Breast epithelium (tissue), 4 donors: ENCODE measurements at places on chromosomes 3 and 15.
A peak's percentile ranks its signal among the peaks of the same experiment; 100 is the strongest.

DNA sequence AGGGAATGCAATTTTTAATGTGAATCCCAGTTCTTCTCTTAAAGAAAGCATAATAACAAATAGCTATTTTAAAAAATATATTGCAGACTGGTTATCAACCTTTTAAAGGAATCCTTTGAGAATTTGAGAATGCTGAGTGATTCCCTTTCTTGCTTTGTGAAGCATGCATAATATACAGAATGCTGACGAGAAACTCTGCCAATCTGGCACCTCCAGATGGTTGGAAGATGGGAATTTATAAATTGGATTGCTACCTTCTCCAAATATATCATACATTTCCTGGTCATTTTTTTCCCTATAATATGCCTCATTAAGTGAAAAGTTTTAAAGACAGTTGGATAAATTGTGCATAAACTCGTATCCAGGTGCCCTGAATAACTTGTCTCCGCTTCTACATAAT is 333.9 kb upstream of the ARPP21 start:
- no peak for DNase-seq

DNA sequence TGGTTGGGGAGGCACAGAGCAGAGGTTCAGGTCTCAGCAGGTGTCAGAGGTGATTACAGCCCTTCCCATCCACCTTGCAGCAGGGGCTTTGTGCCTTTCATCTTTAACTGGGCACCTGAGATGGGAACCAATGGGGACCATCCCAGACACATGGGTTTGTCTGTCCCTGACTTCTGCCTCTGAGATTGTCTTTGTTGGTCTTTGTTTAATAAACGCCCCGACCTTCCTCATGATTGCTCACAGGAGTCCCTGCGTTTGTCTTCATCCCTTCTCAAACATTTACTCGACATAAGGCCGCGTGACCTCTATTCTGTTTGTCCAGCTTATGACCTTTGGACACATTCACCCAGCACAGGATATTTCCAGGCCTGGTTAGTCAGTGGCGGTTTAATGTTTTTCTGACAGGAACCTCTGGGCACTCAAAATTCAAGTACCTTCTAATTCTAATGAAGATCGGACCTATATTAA is 5.9 kb downstream of the ZSCAN2 start:
- DNase-seq = no peak

GRCh38 chr15:101131489-101132389 is 120.1 kb downstream of the CHSY1 start:
- no peak for DNase-seq

DNA sequence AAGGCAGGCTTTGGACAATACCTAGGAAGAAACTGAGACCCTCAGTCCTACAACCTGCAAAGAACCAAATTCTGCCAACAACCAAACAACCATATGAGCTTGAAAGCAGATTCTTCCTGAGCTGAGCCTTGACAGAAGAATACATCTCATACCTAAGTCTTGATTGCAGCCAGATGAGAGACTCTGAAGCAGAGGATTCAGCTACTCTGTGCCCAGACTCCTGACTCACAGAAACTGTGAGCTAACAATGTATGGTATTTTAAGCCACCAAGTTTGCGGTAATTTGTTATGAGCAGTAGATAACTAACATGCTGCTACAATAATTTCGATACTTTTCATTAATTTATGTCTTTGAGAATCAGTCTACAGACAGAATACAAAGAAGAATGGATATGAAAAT is 325.1 kb upstream of the CBLB start:
- DNase-seq = no peak

- DNase-seq = peak; percentile 90
Observed at GRCh38 chr3:197394464-197395321, 96.3 kb upstream of the DLG1 start.

GRCh38 chr3:11236588-11237461 is 35.4 kb upstream of the ATG7 start:
- peak; percentile 46 for DNase-seq

DNA sequence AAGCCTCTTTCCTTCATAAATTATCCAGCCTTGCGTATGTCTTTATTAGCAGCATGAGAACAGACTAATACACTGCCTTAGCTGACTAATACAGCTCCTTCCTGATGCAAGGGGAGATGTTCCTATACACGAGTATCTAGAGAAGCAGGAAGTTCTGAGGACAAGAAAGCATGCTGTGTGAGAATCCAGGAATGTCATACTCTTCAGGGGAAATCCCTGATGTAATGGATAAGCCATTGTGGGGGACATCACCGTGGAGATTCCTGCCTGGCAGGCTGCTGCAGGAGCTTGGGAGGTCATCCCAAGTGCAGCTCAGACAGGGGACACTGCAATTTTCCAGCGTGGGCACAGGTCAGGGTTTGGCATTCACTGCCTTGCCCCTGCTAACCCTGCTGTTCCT is 476.9 kb downstream of the NR2F2 start:
- DNase-seq = no peak

- no peak for DNase-seq
Observed at GRCh38 chr3:101478980-101479379, 34.0 kb downstream of the SENP7 start.

- DNase-seq = no peak
Observed at GRCh38 chr3:111979434-111980038, 710 bp downstream of the ABHD10 start.

- peak; percentile 77 for DNase-seq
Observed at GRCh38 chr3:187743195-187744141, 1.8 kb downstream of the BCL6 start.

DNA sequence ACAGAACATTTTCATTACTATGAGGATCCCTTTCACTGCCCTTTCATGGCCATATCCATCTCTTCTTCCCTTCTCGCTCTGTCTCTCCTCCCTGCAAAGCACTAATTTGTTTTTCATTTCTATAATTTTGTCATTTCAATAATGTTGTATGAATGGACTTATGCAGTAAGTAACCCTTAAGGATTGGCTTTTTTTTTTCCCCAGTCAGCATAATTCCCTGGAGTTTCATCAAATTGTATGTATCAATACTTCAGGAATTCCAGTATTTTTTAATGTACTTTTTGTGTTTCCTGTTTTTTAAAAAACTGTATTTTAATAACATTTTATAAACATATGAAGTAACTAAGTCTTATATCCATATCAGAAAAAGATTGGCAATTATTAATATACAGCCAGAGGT is 1016.0 kb upstream of the SEMA6D start:
- no peak for DNase-seq

GRCh38 chr15:78321786-78322185 is 18.4 kb upstream of the CRABP1 start:
- no peak for DNase-seq

- no peak for DNase-seq
Observed at GRCh38 chr3:148238421-148238821, 459.3 kb upstream of the AGTR1 start.

DNA sequence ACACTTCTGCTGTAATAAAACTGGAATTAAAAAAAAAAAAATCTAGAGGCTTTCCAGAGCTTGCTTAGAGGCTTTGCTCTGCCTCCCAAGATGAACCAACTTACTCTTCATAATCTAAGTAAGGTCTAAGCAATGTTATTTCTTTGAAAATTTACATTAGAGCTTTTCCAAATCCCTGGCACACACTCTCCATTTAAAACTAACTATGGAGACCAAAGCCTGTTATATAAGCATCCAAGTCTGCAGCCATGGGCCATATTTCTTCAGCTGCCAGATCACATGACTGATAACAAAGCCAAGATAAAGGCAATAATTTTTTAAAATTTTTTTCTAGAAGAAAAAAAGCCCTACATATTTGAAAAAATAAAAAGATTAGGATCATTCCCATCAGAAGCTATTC is 55.0 kb upstream of the ARHGEF3 start:
- DNase-seq = no peak

- DNase-seq = no peak
Observed at GRCh38 chr15:73660455-73660854, 23.7 kb upstream of the CD276 start.

DNA sequence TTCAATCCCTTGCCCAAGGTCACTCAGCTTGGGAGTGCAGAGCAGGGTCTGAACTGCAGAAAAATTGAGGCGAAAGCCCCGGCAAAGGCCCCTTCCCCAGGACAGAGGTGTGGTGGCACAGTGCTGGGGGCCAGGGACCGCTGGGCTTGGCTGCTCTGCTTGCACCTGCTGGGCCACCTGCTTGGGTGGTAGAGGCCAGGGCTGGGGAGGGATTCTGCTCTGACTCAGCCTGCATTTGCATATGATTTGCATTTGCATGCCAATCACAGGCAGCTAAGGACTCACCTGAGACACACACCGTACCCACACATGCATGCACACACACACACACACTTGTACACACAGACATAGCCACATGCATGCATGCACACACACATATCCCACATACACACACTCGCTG is 9.9 kb downstream of the GRM2 start:
- no peak for DNase-seq

- DNase-seq = no peak
Observed at GRCh38 chr15:59797756-59798604, 108.9 kb upstream of the BNIP2 start.

- no peak for DNase-seq
Observed at GRCh38 chr3:13812034-13812471, 67.8 kb downstream of the WNT7A start.

GRCh38 chr3:86989006-86989405 is 1.9 kb downstream of the VGLL3 start:
- no peak for DNase-seq

- DNase-seq = no peak
Observed at GRCh38 chr15:82554849-82555248, 14.6 kb upstream of the RPS17 start.

GRCh38 chr3:24578951-24579421 is 84.3 kb upstream of the THRB start:
- no peak for DNase-seq

GRCh38 chr15:93150910-93151881 is 62.2 kb upstream of the RGMA start:
- no peak for DNase-seq

DNA sequence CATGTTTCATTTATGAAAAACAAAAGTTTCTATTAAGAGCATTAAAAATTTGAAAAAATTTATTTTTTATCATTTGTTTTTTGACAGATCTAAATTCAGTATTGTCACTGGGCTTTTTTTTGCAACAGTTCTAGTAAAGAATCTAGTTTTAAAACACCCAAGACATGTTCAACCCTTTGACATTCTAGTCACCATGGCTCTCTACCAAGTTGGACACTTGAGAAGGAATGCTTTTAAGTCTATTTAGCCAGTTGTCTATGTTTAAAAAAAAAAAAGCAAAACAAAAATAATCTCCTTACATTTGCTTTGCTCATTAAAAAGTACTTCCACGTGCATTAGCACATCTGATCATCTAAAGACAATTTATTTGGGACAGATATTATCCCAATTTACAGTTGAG is 417.5 kb downstream of the RSL24D1 start:
- no peak for DNase-seq

DNA sequence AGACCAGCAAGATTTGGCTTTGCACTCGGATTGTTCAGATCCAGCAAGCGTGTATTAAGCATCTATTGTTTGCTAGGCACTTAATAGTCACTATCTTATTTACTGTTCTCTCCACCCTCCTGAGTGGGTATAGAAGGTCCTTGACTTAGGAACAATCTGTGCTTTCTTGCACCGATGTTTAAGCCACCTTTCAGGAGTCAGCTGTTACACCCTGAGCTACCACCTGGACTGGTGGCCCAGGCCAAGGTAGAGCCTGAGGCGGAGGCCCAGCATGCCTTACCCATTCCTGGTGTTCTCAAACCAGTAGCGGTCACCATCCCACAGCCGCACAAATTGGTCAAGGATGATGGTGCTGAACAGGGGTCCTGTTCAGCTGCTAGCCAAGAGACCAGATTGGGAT is 10.0 kb downstream of the DUOX1 start:
- DNase-seq = no peak

GRCh38 chr15:63044077-63044644 is 1.6 kb downstream of the TPM1 start:
- DNase-seq = no peak

GRCh38 chr15:39414201-39414600 is 166.7 kb upstream of the THBS1 start:
- no peak for DNase-seq

DNA sequence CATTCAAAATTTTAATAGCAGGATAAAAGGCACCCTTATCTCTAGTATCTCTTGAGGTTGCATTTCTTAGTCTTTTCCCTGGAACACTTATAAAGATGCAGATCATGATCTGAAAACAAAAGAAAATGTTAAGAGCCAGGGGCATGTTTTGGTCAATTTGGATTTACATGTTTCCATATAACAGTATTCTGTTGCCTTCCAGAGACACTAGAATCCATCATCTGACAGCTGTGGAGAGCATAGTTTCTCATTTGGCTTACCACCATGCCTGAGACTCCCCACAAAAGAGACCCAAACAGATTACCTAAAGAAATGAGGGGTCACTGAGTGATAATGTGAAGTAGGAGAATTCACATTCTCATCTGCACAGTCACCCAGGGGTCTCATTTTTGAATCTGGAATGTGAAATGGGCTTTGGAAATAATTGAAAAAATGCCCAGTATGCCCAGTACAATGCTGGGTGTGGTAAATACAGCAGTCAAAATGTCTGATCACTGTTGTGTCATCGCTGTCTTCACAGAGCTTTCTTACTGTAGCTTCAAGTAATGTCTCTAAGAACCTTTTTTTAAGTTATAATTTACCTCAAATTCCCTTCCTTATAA is 79.9 kb upstream of the ZBTB20 start:
- DNase-seq = no peak

DNA sequence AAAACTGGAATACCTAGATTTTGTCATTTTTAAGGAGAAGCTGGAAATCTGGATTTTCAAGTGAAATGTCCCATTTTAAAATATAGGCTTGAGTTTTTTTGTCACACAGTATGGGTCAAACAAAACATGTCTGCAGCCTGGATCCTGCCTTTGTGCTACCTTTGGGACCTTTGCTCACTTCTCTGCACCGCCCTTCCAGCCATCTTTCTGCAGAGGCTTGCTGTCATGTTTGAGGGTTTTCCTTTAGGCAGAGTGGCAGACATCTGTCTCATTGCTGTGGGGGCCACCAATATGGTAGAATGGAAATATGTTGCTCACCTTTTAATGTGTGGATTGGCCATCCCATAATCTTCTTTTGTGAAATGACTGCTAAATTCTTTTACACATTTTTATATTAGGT is 136.3 kb downstream of the EEFSEC start:
- no peak for DNase-seq

DNA sequence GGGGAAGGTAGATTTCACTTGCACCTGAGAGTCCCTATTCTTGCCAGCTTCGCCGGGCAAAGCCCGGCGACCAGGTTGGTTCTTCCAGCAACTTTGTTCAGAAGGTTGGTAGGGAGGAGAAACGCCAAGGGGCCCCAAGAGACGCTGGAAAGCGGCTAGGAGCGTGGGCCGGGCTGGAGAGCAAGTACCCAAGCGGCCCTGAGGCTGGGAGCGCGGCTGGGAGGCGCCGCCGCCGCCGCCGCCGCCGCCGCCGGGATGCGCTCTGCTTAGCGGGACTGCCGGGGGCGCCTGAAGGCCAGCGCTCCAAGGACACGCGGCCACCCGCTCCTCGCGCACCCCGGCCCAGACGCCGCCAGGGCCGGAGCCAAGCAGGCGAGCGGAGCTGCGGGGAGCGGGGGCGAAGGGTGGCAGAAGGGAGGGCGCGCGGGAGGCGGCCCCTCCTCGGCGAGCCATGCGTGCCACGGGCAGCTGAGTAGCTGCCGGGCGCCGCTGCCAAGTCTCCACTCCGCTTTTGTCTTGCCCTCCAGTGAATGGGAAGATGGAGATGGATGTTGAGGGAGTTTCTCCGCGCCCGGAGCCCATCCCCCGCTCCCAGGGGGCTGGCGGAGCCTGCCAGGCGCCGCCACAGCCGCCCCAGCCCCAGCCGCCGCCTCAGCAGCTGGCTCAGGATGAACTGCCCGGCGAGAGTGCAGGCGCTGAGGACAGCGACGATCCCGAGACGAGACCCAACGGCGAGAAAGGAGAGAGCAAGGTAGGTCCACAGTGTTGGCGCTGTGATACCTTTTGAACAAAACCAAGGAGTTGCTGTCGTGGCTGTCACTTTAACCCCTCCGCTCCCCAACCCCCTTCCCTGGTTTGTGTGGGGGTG is 227.4 kb upstream of the AZI2 start:
- no peak for DNase-seq
